Lower leg skin (tissue), 4 donors: ENCODE measurements at places on chromosomes 12 and 14.
A peak's percentile ranks its signal among the peaks of the same experiment; 100 is the strongest.

GRCh38 chr14:99644723-99645544 is at the start of gene HHIPL1:
HHIPL1 (plus strand) TSS chr14:99645129; CDS start chr14:99645208, 79 bp downstream.
- no peak for DNase-seq

GRCh38 chr12:57741844-57742738 is 2.7 kb upstream of the TSPAN31 start:
- DNase-seq = peak; percentile 85

DNA sequence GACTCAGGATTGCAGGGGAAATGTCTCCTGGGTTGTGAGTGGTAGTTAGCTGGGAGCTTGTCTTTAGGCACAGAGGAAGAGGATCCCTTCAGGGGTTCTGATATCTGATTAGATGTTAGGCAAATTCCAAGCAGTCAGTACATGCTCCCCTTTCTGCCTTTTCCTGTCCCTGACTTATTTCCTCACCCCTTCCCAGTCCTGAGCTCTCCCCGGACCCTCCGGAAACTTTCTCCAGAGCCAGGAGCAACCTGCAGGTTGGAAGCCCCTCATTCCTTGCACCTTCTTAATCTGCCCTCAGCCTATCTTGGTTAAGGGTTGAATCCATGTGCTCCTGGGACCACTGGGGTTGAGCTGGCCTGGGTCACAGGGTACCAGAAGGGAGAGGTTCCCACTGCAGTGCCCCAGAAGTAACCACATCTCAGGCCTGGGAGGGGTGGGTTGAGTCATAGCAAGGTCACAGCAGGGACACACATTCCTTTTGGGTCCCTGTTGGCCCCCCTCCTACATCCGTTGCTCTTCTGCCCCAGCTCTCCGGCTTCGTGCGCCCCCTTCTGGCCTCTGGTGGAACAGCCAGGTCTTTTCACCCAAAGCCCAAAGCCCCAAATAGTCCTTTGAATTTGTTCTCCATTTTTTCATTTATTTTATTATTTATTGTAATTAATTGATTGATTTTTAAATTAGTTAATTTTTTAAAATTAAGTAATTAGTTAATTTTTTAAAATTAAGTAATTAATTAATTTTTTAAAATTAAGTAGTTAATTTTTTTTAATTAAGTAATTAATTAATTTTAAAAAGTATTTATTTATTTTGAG is 1.8 kb downstream of the IGFBP6 start:
- peak; percentile 99 for DNase-seq

DNA sequence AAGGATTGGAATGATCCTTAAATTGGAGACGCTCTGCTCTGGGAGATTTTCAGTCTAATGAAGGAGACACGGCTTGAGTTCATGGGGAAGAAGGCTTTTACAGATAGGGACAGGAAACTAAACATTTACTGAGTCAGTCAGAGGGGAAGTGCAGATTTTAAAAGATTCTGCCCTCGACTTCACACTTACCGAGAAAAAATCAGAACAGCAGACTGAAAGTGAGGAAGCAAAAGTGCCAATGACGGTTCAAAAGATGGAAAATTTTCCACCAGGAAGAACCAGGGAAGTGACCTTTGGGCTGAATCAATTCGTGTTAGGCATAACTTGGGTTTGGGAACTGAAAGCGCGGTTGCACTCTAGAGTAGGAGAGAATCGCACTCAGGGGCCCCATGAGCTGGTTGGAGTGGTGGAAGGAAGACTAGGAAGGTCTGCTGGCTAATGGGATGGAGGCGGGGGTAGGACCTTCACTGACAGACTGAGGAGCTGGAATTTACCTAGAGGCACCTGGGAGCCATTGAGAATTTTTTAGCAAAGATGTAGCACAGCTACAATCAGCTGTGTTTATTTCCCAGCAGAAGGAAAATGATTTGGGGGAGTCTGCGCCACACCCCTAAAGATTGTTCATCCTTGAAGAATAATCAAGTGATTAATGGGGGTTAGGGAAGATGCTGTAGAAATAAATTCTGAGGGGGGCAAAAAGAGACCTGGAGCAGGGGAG is 1.2 kb downstream of the KCNK13 start:
- DNase-seq = peak; percentile 62

DNA sequence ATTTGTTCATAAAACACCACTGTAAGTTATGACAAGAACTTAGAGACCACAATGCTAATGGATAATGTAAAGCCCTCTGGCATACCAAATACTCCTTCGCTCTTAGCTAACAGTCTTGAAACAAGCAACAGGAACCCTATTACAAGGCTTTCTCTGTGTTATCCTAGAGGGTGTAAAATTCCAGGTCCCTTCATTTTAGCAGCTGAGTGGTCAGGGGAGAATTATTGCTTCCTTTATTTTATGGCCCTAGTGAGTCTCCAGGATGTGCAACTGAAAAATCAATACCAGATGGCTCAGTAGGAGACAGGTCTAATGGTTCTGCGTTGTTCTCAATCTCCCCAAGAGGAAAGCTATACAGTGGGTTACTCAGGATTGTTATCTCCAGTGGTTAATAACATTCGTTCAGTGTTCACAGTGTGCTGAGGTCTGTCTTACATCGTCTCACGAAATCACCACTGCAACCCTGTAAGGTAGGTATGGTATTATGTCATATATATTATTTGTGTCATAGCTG is 172.7 kb upstream of the CNOT2 start:
- no peak for DNase-seq

GRCh38 chr12:108783446-108783845 is 52.1 kb upstream of the CORO1C start:
- DNase-seq = no peak
